ENCODE measurements at places on chromosomes 13 and 19.
A peak's percentile ranks its signal among the peaks of the same experiment; 100 is the strongest.

DNA sequence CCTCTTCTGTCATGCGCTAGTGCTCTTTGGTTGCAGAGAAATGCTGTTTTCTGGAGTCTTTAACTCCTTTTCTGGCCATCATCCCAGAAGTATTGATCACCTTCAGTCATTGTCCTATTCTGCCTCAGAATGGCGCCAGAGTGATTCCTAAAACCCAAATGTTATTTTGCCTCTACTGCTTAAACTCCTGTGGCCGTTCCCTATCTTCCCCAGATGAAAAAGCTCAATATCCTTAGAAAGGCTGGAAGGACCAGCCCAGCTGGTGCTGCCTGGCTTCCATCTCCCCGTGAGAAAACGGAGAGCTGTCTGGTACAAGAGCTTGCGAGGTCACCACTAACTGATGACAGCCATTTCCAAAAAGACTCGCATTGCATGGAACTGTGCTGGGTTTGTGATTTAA lies 179.1 kb downstream of the RBM26 start:
- DNase-seq = no peak

DNA sequence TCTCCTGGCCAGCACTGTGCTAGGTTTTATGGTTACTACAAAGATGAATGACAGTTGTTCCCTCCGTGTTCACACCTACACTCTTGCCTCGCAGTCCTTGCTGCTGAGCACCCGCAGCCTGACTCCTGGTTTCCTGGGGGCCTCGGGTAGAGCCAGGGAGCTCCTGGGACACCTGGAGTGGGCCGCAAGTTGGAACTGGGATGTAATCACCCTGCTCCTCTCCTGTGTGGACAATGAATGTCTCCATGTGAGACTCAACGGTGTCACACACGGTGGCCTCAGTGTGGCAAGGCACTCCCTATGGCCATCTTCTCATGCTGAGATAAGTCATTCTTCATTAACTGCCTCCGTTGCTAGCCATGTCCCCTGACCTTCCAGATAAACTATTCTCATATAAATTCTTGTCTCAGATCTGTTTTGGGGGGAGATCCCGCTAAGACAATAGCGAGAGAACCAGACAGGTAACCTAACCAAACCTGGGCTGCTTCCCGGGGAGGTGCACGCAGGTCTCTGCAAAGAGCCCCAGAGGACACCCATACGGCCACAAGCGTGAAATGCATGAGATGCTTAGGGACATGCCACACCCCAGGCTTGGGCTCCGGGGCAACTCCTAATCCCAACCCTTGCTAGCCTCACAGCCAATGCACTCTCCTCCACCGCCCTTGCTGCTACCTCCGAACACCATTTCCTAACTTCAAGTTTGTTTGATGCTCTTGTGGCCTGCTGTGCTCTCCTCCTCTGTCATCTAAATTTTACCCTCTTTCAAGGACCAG lies 87.2 kb upstream of the IRS2 start:
- DNase-seq = no peak

DNA sequence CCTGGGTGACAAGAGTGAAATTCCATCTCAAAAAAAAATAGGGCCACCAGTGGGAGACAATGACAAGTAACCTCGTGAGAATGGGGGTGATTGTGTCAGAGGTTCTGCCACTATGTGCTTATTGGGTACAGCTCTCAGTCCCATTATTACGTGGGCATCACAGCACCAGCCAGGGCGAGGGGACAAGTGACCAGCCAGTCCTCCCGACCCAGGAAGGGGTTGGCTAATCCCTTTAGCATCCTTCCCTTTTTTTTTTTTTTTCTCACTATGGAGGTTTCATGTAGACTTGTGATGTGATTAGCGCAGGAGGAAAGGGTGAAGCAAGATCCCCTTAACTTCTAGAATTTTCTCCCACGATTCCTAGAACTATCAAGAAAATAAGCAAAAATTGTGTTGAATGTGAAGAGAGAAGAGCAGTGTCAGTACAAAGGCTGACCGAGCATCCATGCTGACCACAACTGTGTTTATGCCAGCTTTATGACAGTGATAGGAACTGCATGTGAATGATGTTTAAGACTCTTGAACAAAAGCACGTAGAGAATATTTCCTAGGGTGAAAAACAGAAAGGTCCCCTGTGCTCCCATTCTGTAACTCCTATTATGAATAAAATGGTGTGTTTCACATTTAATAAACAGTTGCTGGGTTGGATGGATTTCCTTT lies 50.0 kb downstream of the ALOX5AP start:
- no peak for DNase-seq

GRCh38 chr13:88107570-88107969 lies 436.4 kb downstream of the SLITRK5 start:
- DNase-seq = no peak

- DNase-seq = no peak
Observed at GRCh38 chr19:8458380-8458779, 13.6 kb downstream of the HNRNPM start.

DNA sequence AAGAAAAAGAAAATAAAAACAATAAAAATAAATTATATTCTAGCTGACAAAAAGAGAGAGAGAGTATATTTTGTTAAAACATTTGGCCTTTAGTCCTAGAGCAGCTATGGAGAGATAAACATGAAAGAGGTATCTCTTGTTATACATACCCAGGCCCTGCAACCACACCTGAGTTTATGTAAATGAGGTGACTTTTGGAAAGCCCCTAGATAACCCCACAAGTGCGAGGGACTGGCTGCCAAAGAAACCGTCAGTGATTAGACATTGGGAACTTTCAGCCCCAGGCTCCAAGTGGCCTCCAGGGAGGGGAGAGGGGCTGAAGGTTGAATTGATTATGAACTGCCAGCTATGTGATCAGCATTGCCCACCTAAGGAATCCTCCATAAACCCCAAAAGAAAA lies 2.1 kb upstream of the NLRP7 start:
- DNase-seq = peak; percentile 62

- DNase-seq = no peak
Observed at GRCh38 chr13:50690006-50690405, 153.5 kb downstream of the DLEU7 start.

GRCh38 chr13:20514866-20515265 lies 10.8 kb downstream of the CRYL1 start:
- DNase-seq = no peak

GRCh38 chr13:67048821-67049150 lies 181.3 kb downstream of the PCDH9 start:
- DNase-seq = no peak

- no peak for DNase-seq
Observed at GRCh38 chr13:71576571-71576970, 290.4 kb downstream of the DACH1 start.

GRCh38 chr19:5036698-5037563 lies 68.0 kb downstream of the KDM4B start:
- no peak for DNase-seq

GRCh38 chr19:49936549-49936948 lies 7.2 kb upstream of the NUP62 start:
- DNase-seq = no peak

DNA sequence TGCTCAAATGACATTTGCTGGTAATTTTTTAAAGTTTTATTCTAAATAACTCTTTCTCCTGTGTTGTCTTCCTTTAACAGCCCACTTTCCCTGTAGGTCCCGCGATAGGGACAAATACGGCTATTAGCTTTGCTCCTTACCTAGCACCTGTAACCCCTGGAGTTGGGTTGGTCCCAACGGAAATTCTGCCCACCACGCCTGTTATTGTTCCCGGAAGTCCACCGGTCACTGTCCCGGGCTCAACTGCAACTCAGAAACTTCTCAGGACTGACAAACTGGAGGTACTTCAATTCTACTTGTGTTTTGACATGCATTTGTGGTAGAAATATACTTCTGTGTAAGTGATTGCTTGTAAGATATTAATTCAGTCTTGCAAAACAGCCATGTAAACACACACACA lies 91.0 kb upstream of the RAP2A start:
- DNase-seq = no peak

GRCh38 chr19:36973021-36973843 lies 57.1 kb downstream of the ZNF568 start:
- peak; percentile 51 for DNase-seq

DNA sequence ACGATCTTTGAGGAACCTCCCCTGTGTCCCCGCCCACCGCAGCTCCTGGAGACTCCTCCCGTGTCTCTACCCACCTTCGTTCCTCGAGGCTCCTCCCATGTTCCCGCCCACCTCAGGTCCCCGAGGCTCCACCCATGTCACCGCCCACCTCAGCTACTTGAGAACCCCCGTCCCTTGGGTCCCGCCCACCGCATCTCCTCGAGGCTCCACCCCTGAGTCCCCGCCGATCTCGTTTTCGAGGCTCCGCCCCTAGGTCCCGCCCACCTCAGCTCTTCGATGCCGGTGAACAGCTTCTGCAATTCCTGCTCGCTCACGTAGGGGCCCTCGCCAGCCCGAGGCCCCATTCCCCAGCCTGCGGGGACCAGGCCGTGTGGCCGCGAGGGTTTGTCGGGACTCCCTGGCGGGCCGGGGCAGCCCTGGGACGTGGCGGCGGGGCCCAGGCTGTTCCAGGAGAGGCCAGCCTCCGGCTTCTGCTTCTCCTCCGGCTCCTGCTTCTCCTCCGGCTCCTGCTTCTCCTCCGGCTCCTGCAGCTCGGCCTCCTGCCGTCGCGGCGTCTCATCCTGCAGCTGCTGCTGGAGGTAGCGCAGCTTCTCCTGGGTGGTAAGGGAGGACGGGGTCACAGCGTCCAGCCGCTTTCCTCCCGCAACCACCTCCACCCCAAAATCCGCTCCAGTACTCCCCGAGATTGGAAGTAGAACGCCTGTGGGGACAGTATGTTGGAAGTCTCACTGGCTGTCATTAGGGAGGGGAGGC lies 16.7 kb downstream of the TSKS start:
- peak; percentile 38 for DNase-seq

- peak; percentile 60 for DNase-seq
Observed at GRCh38 chr19:6126335-6126974, 9.0 kb upstream of the ACSBG2 start.

DNA sequence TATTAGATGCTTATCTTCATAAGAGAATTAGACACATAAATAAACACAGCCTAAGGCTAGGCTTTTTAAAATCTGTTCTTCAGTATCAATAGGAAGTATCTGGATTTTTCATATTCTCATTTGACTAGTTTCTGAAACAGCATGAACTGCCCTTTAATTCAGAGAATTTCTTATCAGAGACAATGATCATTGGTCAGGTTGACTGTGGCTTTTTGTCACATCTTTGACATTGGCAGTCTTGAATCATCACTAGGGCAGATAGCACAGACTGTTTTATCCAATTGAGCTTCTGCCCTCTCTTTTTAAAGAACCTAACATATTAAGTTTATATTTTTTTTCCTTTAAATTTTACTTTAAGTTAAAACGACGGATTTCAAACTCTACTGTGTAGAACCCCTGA lies 59.6 kb downstream of the DPY19L3 start:
- no peak for DNase-seq

DNA sequence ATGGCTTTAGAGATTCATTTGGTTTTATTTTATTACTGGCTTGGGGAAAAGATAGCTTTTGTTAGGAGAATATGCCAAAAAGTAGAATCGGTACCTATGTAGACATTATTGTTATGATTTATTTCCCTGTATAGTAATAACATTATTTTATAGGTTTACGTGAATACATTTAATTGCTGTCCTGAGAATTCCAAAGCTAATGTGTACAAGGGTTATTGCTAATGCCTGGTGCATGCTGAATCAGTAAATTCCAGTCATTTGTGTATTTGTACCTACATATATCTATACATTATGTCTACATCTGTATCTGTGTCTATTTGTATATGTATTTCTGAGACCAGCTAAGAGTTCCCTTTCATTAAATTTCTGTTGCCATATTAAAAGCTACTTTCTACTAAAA lies 550.9 kb downstream of the GPC6 start:
- no peak for DNase-seq

DNA sequence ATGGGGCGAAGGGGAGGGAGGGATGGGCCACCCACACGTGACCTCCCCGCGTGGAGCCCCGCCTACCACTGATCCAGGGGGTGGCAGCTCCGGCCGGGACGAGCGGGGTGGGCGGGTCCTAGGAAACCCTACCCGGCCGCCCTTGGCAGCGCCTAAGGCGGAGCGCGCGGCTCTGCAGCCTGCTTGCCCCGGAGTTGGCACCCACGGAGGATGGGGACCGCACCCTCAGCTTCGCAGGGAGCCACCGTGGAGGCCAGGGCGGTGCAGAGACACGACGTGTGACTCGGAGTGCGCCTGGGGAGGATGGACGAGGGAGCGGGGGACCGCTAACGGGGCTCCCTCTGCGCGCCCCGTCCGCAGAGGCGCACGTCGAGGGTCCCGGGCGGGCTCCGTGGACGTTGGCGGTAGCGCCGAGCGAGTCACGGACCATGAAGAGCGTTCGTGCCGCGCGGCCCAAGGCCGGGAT lies at the start of gene RGS9BP:
RGS9BP (plus strand) TSS at position 129 of the 466 bp plus-strand sequence. CDS start 416 bp downstream, outside the sequence.
- peak; percentile 46 for DNase-seq

DNA sequence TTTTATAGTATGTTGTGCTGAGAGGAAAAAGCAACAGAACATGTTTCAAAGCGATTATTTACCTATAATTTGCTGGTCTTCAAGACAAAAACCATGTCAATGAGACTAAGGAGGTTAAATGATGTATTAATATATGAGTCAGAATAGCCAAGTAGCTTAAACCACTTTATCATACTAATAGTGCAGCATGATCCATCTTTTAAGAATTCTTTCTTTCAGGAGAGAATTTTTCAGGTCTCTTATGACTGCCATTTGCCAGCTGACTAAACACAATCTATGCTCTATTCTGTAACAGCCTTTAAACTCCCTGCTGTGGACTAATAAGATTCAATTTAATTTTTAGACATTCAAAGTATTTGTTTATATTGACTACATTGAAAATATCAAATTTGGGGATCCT lies 93.7 kb downstream of the TRPC4 start:
- DNase-seq = no peak

GRCh38 chr19:46578450-46578849 lies 22.7 kb upstream of the CALM3 start:
- no peak for DNase-seq

DNA sequence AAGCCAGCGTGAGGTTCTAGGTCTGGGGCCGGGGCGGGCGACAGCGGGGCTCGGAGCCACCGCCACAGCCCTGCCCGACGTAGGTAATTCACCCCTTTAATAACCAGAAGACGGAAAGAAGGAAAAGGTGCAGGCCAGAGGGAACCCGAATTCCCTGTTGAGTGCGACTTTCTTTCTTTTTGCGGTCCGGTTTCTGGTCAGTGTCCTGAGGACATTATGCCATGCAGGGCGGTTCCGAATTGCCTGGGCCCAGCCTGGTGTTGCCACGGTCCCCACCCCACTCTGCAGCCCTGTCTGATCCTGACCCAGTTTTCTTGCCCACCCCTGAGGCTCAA lies 18.4 kb upstream of the TFDP1 start:
- no peak for DNase-seq

GRCh38 chr13:110392510-110393240 lies 85.6 kb downstream of the COL4A2 start:
- no peak for DNase-seq
